ENCODE measurements at places on chromosomes 5 and 9. TPM values are rescaled to one million over a fixed set of nuclear protein-coding genes. Genes with fewer than 3 reads are reported as not detected.

GPR150 gene
- 0.89 TPM for polyA plus RNA-seq

DNA sequence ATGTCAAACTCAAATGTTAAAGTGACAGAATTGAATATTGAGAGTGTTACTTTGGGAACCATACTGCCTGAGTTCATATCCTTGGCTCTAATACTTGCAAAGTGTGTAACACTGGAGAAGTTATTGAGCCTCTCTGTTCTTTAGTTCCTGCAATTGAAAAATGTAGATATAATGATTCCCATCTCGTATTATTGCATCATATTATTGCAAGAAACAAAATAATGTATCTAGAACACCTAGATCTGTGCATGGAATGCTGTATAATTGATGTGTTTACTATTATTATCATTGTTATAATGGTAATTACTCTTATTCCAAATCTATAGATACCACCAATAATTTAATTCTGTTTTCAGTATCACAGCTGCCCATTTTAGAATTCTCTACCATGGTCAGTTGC lies 310.3 kb downstream of the GABRG2 start:
- H3K27ac ChIP-seq, result no peak overlapping the region
- no peak for DNase-seq
- H3K4me1 ChIP-seq, result no peaks in the 10 kb centered on the region
- no peaks in the 10 kb centered on the region for H3K27me3 ChIP-seq
- no peaks in the 10 kb centered on the region for H3K36me3 ChIP-seq

SPATA24 gene
- 6.6 TPM for polyA plus RNA-seq

- no peaks in the 10 kb centered on the region for H3K27me3 ChIP-seq
- no peak overlapping the region for H3K27ac ChIP-seq
- H3K36me3 ChIP-seq, result no peaks in the 10 kb centered on the region
- DNase-seq, result no peak
- no peak overlapping the region for H3K4me3 ChIP-seq
- no peaks in the 10 kb centered on the region for H3K4me1 ChIP-seq
Measured at GRCh38 chr9:11159318-11159862, 546.6 kb upstream of the PTPRD start.

IL13 gene
- polyA plus RNA-seq, result 1.0 TPM

DNA sequence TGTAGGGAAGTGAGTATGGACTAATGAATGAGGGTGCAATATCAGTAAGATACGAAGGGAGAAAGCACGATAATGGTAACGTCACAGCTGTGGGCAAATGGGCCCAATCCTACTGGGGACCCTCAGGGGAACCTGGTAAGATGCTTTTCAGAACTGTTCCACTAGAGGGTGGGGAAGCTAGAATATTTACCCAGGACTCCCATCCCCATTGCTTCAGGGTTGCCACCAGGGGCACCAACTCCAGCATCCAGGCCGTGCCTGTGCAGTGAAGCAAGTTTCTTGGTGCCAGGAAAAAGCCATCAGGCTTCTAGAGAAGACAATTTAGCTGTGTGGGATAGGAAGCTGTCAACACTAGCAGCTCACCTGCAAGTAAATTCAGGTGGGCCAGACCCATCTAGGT lies 409.3 kb downstream of the AGTPBP1 start:
- no peak for DNase-seq
- H3K4me3 ChIP-seq, result no peak overlapping the region
- no peaks in the 10 kb centered on the region for H3K4me1 ChIP-seq
- H3K36me3 ChIP-seq, result no peaks in the 10 kb centered on the region
- H3K27me3 ChIP-seq, result no peaks in the 10 kb centered on the region

All from thymus (tissue), 14 donors.